Activated CD4-positive, alpha-beta T cell treated with anti-CD3 and anti-CD28 coated beads for 48 hours (primary cell): ENCODE measurements at places on chromosomes 16 and 17.

- no peak for DNase-seq
These were observed 3.4 kb downstream of the CEP295NL start for GRCh38 chr17:78899361-78900260.

- no peak for DNase-seq
These were observed 15.5 kb downstream of the CES1 start for GRCh38 chr16:55817236-55817912.

GRCh38 chr17:80377798-80378197 is 37.2 kb upstream of the ENDOV start:
- DNase-seq: no peak

GRCh38 chr17:59333836-59334235 is 2.4 kb downstream of the YPEL2 start:
- no peak for DNase-seq

DNA sequence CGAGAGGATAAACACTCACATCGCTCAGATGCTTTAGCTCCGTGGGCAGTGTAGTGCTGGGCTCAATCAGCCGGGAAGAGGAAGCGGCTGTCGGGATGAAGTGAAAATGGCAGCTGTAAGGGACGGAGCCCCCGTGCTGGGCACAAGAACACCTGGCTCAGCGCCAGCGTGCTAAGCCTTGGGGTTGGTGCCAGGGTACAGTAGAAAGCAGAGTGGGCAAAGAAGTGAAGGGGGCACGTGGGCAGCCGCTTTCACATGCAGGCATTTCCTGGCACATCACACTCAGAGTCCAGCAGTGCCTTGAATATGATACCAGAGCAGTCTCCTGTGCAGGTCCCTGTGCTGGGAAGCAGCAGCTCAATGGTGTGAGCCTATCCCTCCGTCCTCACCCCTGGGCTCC is 51.1 kb upstream of the FOXF1 start:
- no peak for DNase-seq
